ENCODE measurements at places on chromosomes 11 and 22.
A peak's percentile ranks its signal among the peaks of the same experiment; 100 is the strongest.

GRCh38 chr11:61098778-61099177 lies 3.5 kb upstream of the CD5 start:
- DNase-seq: no peak

DNA sequence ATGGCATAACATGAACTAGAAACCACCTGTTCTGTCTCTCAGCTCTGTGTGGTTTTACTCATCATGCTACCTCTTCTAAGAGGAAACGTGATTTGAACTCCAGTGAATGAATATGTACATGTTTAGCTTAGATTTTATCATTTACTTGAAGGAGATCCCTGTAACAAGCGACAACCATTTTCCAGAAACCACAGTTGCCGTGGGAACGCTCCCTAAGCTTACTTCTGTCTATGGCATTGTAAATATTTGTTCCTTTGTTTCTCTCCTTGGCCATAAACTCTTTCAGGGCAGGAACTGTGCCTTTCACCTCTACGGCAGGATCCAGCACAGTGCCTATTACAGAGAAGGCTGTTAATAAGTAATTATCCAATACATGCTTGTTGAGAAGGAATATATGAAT lies 17.1 kb upstream of the TPH1 start:
- no peak for DNase-seq

DNA sequence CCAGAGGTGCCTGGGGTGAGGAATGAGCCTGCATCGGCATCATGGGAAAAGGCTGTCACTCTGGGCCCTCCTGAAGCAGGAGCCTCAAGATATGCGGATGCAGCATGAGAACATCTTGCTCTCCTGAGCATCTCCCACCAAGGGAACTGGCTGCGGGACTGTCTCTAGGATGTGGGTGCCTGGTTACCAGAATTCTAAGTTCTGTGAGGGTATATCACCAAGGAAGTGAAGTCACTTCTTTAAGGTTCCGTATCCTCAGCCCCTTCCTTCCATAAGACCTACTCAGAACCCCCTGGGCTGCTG lies 86.9 kb downstream of the GGTLC2 start:
- DNase-seq: no peak

GRCh38 chr11:30346068-30346688 lies 23.3 kb downstream of the ARL14EP start:
- DNase-seq: no peak

DNA sequence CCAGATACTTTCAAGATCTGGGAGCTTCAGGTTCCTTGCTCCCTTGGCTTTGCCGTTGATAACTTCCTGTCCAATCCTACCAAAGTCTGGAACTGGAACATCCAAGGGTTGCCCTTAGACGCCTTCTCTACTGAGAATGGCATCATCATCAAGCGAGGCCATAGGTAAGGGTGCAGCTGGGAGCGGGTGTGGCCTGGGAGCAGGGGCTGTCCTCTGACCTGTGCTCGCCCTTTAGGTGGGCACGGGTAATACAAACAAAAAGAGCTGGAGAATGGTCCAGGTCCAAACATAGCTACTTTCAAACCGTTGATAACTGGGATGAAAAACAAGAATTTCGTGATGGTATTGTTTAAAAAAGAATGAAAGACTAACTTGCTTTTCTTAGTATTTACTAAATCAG lies 25.0 kb downstream of the CASP12 start:
- no peak for DNase-seq

DNA sequence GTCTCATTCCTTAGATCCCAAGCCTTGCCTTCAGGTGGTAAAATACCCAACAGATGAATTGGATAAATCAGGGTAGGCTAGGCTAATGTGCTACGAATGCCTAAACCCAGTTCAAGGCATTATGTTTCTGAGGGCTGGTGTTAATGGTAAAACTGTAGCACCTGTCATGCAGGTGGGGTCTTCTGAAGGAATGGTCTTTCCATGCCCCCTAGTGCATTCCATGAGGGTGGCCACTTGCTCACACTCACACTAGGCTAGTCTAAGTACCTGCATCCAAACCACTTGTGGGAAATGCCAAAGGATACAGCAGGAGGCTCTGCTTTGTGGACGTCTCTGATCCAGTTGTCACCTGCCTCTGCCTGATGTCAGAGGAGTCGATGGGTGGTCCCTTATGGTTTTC lies 24.2 kb upstream of the UCP3 start:
- no peak for DNase-seq

DNA sequence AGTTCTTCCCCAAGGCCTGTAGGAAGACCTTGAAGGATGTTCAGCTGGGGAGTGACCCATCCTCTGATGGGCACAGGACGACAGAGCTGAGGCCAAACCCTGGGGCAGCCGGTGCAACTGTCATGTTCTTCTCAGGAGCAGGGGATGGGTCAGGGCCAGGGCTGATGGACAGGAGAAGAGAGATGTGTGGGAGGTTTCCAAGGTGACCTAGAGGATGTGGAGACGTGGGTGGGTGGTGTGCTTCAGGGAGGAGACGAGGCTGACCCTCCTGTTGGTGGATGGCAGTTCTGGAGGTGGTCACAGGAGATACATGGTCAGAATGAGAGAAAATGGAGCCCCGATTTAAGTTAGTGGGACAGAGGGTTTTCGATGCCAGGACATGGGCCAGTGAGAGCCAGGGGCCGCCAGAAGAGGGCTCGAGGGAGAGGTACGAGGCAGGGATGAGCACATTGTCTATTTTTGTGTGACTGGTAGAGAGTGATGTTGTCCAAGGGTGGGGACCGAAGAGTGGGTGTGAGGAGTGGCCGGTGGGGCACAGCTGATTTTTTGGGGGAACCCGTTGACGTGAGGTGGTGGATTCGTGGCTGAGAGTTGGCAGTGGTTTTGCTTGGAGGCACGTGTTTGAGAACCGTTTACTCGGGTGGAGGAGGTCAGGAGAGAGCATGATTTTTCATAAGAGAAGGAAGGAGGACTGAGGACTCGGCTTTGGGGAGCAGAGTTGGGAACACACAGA lies 14.6 kb downstream of the TBC1D22A start:
- DNase-seq: no peak

GRCh38 chr11:47553406-47553743 lies 443 bp upstream of the CELF1 start:
- DNase-seq: no peak

DNA sequence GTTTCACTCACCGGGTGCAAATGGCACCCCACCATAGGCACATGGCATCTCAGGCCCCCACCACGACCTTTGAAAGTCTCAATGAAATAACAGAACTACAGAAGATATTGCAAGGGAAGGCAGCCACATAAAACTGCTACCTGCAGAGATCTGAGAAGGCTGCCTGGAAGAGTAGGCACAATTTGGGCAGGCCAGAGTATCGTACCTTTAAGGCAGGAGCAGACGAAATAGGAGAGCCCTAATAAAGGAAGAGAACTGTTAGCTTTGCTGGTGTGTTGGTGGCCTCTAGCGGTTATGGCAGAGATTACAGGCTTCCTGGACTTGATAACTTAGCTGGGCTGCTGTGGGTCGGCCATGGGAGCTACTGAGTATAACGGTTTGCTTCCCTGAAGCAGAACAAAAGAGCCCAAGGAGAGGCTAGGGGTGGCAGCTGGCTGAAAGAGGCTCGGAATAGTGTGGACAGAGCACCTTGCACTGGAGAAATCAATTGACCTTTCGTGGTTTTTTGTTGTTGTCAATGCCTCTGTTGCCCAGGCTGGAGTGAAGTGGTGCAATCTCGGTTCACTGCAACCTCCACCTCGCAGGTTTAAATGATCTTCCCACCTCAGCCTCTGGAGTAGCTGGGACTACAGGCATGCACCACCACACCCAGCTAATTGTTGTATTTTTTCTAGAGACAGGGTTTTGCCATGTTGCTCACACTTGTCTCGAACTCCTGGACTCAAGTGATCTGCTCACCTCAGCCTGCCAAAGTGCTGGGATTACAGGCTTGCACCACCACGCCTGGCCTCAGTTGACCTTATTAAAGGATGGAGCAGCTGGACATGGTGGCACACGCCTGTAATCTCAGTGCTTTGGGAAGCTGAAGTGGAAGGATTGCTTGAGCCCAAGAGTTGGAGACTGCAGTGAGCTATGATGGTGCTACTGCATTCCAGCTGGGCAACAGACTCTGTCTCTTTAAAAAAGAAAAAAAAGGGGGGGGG lies 4.8 kb downstream of the SDF2L1 start:
- peak; percentile 45 for DNase-seq

DNA sequence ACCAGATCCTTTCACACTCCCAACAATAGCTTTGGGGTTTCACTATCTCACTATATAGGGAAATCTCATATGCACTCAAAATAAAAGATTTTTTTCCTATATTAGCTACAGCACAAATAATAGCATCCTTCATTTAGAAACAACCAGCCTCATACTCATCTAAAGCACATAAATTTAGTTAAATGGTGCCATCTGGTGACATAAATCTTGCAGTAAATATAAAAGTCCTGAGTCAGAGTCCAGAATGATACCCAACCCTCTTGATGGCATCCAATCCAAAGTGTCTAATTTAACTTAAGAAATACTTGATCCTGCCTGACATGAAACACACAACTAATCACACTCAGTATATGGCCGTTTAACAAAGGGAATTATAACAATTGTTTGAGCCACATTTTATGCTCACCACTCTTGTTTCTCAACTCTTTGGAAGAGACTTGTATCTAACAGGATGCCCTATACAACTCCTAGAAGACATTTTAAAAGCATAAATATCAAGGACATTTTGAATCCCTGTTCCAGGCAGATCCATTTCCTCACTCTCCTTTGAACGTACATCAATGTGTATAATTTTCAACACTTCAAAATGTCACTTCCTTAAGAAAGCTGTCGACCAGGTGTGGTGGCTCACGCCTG lies 36.2 kb downstream of the DLG2 start:
- DNase-seq: no peak

DNA sequence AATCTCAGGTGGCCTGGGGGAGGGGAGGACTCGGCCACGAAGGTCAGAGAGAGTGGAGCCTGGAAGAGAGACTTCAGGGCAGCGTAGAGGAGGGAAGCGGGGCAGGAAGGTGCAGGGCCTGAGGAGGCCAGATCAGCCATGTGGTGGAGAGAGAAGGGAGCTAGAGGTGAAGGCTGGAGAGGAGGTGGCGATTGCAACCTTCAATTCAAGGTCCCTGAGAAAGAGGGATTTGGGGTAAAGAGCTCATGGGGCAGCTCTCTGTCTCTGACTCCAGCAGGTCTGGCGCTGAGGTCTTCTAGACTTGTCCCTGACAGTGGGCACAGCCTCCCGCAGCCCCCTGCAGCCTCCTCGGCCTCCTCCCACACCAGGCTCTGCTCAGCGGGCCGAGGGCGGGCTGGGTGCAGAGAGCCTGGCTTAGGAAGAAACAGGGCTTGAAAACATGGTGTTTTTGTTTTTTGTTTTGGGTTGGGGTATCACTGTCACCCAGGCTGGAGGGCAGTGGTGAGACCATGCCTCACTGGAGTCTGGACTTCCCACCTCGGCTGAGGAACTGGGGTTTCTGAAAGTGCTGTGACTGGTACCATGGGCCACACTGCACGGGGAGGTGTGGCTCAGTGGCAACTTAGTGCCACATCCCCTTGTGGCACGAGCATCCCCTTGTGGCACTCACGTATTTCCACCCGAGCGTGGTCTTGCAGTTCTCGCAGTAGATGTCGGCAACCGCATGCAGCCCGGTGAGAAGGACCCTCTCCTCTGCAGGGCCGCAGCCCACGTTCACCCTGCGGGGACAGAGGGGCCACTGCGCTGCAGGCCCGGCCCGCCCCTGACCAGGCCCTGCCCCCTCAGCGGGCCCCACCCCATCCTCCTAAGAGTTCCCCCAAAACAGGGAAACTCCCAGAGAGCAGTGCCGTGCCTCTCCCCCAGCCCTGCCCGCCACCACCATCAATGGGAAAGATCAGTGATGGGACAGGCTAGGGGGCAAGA lies 32.6 kb downstream of the YPEL1 start:
- no peak for DNase-seq
